ENCODE measurements at places on chromosomes 2 and 18.

DNA sequence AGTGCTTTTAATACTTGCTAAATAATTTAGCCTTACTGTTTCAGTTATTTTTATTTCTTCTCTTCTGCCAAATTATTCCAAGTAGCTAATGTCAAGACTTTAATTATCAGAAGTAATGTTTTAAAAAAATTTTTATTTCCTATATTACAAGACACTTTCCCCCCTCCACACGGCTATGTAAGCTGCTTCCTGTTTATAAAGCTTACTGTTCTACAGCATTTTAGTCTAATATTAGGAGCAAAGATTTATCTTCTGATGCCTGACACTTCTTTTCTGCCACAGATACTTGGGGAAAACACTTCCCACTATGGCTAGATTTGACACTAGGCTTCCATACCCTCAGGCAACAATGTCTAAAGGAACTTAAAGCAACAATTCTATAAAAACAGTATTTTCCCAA lies 62.3 kb downstream of the ROCK1 start:
- no peak for DNase-seq

GRCh38 chr2:181124497-181124896 lies 144.1 kb downstream of the UBE2E3 start:
- peak; percentile 61 for DNase-seq

DNA sequence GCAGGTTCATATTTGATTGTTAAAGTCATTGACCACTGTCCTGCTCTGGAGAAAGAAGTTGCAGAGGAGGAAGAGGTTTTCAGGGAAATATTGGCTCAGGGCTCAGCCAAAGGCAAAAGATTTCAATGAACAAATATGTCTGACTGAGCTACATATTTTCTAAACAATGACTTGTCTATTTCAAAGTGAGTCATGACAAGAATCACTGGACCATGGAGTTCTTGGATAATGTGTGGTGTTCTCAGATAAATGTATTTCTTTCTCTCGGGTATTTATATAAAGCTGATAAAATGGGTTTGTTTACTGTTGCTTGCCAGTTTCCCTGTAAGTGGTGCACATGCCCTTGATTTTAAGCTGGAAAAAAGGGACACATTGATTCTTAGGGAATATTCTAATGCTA lies 34.3 kb upstream of the RMP24 start:
- no peak for DNase-seq

GRCh38 chr2:163800951-163801381 lies 65.2 kb upstream of the FIGN start:
- DNase-seq, result peak; percentile 39
